NCI-H446 (cell line): ENCODE measurements at places on chromosomes 6 and 20.

DNA sequence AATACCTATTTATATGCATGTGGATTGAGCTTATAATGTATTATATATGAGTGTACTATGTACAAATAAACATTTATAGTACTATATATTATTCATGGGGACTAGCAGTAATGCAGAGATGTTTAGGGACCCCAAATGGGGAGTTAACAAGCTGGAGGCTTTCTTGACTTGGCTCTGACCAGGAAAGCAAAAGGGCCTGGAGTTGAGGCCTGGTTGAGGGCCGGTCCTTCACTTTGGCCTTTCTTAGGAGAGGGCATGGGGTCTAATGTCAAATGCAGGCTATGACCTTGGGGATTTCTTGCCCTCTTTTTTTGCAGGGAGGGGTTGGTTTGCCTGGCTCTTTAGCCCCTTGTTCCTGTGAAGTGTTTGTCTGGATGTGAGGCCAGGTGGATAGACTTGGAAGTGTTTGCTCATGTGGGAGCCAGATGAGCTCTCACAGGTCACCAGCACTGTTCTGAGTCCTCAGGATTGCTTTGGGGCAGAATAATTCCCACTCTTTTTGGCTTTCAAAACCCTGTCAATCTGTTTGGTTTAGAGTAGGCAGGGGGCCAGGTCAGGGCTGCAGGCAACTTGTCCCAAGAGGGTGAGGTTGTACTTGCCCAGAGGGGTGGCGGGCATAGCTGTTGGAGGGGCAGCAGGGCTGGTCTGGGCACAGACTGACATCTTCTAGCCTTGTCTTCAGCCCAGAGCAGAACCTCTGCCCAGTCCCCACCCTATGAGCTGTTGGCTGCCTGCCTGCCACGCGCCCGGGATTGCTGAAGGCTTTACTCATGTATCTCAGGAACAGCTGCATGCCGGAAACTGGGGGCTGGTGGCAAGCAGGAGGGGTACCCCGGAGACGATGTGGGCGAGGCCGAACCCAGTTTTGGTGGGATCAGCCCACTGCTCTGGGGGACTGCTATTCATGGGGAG is 14.6 kb downstream of the TJAP1 start:
- DNase-seq, result no peak

- DNase-seq, result peak; percentile 62
These were observed 44.2 kb downstream of the ZNF831 start for GRCh38 chr20:59207742-59208357.

- no peak for DNase-seq
These were observed 317.6 kb downstream of the TPBG start for GRCh38 chr6:82681119-82681714.

- DNase-seq, result no peak
These were observed 170.0 kb upstream of the ZNF184 start for GRCh38 chr6:27642744-27643456.

DNA sequence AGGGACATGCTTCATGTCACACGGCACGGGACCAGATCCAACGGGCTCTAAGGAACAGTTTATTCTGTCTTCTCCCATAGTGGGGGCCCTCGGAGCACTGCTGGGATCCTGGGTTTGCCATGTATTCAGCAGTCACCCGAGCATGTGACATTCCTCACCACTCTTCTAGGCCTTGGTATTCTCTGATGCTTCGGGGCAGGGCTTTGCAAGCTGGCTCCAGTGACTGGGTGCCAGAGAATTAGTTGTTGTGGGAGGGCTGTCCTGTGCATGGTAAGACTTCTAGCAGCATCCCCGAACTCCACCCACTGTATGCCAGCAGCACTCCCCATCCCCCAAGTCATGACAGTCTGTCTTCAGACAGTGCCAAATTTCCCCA is 5.4 kb downstream of the CCN5 start:
- peak; percentile 85 for DNase-seq

DNA sequence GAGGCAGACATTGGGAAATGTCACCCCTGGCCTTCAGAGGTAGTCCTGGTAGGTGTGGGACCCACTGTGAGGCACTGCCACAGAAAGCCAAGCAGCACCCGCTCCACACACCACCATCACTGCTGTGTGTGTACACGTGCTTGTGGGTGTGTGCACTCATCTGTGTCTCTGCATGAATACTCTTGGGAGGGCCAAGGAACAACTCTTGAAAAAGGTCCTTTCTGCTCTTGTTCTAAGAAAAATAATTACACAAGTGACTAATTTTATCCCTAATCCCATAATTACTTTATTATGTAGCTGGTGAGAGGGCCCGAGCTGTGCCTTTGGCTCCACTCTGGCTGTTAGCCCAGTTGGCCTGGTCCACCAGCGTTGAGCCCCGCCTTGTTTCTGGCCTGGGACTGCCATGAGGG is 21.7 kb upstream of the EPB41L1 start:
- DNase-seq, result peak; percentile 11

DNA sequence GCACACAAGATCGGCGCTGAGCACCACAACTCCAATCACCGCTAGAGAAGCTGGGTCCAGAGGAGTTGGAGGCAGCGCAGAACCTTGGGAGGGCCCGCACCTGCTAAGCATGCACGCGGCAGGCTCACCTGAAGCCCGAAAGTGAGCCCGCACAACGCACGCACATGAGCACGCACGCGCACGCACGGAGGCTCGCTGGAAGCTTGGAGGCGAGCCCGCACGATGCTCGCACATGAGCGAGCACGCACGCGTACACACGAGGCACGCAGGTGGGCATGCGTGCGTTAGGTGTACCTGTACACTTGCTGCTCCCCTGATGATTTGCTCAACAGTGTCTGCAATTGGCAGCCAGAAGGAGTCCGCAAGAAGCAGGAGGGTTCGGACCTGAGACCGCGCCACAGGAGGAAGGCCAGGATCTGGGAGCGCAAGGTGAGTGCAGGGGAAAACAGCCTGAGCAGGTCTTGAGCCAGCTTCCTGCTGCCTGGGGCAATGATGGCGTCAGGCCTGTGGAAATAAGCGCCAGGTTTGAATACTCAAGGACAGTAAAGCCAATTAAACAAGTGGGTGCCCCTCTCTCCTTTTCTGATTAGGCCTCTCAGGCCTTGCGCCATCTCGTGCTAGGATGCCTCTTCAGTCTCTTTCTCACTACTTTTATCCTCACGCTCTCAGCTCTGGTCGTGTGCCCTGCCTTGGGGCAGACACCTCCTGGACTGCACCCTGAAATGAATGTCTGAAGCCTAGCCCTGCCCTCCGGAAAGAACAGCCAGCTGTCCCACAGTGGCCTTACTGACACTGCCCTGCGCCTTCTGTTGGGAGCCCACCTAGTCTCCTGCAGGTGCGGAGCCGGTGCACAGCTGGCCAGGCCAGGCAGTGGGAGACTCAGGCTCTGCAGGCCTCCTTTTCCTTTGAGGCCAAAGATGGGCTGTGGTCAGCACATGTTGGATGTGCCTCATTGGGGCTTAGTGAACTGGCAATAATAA is 340.4 kb downstream of the CDC5L start:
- DNase-seq, result no peak

DNA sequence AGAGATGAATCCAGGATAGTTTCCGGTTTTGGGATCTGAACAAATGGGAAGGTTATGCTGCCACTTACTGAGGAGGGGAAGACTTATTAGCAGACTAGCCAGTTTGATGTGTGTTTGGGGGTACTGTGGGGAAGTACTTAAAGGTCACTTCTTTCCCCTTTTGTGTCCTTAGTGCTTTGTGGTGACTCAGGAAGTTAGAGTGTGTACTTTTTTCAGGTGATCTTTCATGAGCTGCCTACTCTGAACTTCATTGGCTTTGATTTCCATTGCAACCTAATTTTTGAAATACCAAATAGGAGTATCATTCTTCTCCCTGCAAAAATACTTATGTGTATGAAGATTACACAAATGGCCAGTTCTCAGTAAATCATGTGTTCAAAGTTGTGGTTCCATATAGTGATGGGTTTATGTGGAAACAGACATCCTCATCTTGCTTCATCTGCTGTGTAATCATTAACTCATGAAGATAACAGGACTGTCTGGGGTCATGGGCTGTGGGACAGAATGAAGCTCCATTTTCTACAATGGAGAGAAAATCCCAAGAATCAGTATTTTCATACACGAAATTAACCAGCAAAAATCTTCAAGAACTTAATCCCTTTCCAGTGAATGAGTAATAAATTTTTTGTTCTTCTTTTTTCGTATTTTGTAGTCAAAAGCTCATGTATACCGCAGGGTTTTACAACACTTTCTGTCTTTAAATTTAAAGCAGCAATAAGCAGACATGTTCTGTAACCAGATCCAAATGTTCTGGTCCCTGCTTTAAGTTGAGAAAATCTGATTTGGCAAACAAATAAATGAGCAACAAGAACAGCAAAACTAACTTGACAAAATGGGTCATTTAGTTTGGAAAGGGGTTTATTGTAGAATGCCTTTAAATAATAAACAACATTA is 272.2 kb upstream of the FLRT3 start:
- DNase-seq, result no peak

DNA sequence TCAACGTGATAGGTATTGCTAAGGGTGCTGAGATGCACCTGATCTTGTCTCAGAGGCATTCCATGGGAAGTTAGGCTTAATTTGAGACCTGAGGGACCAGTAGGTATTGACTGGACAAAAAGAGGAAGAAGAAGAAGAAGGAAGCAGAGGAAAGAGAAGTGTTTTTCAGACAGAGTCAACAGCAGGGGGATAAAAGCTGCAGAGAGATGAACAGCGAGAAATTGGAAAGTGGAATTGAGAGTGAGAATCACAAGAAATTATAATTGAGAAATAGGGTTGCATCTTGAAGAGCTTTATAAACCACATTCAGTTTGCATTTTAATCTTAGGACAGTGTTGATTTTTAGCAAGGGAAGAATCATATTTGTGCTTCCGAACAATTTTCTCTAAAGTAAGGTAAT is 254.0 kb downstream of the CD83 start:
- DNase-seq, result no peak

- no peak for DNase-seq
These were observed 20.8 kb downstream of the MYLK4 start for GRCh38 chr6:2729921-2730320.

GRCh38 chr20:36506253-36506652 is 35.1 kb upstream of the MYL9 start:
- no peak for DNase-seq

- DNase-seq, result no peak
These were observed 62.2 kb upstream of the FOXP4 start for GRCh38 chr6:41483943-41484342.

GRCh38 chr6:108651340-108652227 is 90.9 kb downstream of the FOXO3 start:
- no peak for DNase-seq

- no peak for DNase-seq
These were observed 26.6 kb upstream of the DAAM2 start for GRCh38 chr6:39765508-39766065.

DNA sequence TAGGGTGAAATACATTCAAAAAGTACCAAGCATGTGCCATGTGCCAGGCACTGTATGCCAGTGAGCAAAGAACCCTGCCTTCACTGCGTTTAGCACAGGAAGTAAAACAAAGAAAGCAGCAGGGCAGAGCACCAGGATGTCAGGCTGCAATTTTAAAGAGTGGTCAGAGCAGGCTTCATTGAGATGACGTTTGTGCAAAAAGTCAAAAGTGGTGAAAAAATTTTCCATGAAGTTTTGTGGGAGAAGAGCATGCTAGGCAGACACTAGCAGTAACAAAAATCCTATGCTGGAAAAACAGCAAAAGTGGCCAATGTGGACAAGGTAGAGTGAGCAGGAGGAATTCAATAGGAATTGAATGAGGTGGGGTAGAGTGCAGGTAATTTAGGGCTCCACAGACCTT is 31.3 kb downstream of the AKIRIN2 start:
- DNase-seq, result no peak

GRCh38 chr20:44388466-44389023 is 33.0 kb downstream of the HNF4A start:
- DNase-seq, result peak; percentile 36

GRCh38 chr6:138695193-138695592 is 78.4 kb upstream of the CCDC28A start:
- DNase-seq, result no peak

- DNase-seq, result no peak
These were observed 261.2 kb downstream of the PHACTR1 start for GRCh38 chr6:12977806-12978205.

- no peak for DNase-seq
These were observed 157.2 kb downstream of the PTPRT start for GRCh38 chr20:43032459-43032858.

DNA sequence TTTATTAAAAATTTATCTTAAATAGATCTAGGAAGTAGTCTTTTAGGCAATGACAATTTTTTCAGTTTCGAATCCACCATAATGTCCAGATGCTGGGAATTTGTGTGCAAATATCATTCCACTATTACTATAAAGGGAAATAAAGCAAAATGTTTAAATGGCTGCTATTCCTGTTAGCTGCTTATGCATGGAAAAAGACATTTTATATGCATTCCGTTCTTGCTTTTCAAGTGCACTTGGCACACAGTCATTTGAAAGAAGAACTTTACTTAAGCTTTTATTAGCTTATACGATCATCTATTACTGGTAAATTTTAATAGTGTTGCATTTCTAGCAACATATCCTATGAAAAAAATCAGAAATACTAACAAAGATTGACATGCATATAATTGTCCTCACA is 42.0 kb downstream of the PRL start:
- DNase-seq, result no peak

- no peak for DNase-seq
These were observed 17.3 kb upstream of the ELOVL4 start for GRCh38 chr6:79964607-79965081.

GRCh38 chr6:111792914-111793700 is 80.1 kb downstream of the FYN start:
- no peak for DNase-seq

DNA sequence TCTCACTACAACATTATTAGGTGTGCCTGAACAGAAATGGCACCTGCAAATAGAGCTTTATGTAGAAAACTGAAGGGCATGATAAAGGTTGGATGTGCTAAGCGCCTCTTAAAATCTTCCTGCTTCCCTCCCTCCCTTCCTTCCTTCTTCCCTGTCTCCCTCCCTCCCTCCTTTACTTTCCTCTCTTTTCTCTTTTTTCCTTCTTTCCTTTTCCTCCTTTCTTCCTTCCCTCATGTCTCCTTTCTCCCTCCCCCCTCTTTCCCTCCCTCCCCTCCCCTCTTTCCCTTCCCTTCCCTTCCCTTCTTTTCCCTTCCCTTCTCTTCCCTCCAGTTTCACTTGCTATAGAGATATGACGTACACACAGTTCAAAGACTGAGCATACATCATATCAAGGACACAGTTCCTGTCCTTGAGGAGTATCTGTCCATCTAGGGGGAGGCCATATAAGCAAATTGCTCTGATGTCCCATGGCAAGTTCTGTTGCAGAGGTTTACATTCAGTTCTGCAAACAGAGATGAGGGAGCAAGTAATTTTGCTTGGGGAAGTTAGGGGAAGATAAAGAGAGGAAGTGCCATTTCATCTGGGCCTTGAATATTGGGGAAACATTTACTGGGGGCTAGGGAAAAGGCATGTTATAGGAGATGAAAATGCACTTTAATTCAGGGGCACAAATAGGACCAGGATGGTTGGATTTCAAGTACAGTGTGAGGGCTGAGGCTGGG is 79.0 kb upstream of the EEF1E1 start:
- DNase-seq, result no peak

- no peak for DNase-seq
These were observed 2.4 kb downstream of the BAG2 start for GRCh38 chr6:57174511-57174907.

- no peak for DNase-seq
These were observed 13.9 kb upstream of the ABHD16B start for GRCh38 chr20:63847237-63848002.
